ENCODE measurements at places on chromosomes 3 and 15.

GRCh38 chr3:23667536-23668429, 138.0 kb upstream of the UBE2E1 start:
- DNase-seq, result no peak

- no peak for DNase-seq
Measured at GRCh38 chr15:34109797-34110663, 8.1 kb downstream of the PGBD4 start.

DNA sequence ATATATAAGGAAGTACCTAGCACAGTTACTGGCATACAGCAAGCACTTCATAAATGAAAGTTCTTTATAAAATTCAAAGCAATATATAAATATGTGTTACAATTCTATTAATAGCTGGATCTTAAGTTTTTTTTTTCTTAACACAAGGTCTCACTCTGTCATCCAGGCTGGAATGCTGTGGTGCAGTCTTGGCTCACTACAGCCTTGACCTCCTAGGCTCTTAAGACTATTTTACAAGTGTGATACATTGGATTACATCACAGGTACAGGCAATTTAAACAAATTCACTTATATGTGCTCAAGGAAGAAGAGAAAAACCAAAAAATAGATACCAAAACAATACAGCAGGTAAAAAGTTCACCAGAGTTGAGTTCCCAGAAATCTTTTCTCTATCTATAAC, 60.6 kb downstream of the ZNF280D start:
- no peak for DNase-seq

DNA sequence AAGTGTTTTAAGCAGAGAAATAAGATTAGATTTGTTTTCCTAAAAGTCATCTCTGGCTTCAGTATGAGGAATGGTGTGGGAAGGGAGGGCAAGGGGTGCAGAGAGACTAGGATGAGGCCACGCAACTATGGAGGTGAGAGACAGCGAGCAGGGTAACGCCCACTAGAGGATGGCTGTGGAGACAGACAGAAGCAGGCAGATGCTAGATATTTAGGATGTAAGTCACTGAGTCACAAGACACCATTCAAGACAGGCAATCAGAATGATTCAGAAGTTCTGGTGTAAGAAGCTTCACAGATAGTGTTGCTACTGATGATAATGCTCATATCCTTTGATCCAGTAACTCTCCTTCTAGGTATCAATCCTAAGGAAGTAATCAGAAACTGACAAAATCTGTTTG, 19.1 kb downstream of the HSPBAP1 start:
- no peak for DNase-seq

DNA sequence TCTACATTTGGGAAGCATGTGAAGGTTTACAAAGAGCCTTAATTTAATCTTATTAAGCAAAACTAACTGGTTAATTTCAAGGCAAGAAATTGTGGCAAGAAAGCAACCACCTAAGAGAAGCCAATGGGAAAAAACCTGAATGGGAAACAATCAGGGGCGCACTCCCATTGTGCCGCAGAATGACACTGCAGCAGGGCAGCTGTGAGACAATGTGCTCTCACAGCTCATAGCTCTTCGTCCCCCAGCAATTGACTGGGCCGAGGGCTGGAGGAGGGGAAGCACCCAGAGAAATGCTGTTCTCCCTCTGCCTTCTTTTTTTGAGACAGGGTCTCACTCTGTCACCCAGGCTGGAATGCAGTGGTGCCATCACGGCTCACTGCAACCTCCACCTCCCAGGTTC, 93.3 kb upstream of the RAD18 start:
- DNase-seq, result no peak

DNA sequence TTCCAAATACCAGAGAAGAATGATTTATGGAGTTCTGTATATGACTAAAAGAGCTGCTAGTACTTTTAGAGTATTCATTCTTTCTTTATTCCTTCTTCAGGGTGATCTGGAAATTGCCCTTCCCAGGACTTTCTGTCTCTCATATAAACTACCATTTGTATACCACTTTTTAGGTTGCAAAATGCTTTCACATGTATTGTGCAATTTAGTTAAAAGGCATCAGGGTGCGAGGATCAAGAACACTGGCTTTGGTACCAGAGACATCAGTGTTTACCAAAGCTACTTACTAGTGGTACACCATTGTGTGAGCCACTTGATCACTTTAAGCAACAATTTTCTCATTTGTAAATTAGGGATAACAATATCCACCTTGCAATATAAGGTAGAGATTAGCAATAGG, 251.4 kb downstream of the TIGIT start:
- no peak for DNase-seq

- DNase-seq, result no peak
Measured at GRCh38 chr15:93859176-93859575, 372.2 kb upstream of the MCTP2 start.

DNA sequence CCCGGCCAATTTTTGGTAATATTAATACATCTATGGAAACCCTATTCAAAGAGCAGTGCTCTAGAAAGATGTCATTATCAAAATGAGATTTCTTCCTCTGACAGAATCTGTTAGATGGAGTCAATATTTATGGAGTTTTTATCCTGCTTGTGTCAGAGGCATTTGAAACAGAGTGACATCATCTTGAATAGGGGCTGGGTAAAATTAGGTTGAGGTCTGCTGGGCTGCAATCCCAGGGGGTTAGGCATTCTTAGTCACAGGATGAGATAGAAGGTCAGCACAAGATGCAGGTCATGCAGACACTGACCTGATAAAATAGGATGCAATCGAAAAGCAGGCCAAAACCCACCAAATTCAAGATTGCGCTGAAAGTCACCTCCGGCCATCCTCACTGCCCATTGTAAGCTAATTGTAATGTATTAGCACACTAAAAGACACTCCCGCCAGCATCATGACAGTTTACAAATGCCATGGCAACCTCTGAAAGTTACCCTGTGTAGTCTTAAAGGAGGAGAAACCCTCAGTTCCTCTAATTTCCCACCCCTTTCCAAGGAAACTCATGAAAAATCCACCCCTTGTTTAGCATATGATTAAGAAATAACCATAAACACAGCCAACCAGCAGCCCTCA, 27.3 kb upstream of the CCDC50 start:
- no peak for DNase-seq

DNA sequence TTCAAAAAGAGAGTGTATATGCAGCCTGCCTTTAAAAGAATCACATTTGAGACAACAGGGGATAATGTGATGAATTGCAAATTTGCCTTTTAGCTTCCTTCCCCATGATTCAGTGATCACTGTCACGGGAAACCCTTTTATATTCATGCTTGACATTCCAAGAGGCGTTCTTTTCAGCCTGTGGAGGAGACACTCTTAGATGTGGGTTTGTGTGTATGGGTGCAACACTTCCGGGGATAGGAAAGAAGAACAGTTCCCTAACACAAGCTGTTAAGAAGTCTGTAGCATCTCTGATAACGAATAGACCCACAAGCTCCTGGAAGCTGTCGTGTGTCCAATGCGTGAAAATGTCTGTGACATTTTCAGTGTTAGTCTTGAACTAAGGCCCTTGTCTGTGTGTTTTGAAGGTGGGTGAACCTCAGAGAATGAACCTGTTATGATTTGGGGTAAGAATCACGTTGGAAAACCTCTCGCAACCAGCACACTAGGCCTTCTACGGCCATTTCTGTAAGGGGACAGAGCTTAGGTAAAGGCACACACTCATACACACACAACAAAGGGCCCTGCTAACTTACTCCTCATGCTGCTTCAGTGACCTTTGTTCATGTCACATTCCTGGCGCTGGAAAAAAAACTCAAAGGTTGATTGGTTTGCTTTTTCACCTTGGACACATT, 229.2 kb upstream of the ST8SIA2 start:
- DNase-seq, result no peak
